ENCODE measurements at places on chromosomes 2 and 18.

- peak; percentile 65 for DNase-seq
Observed at GRCh38 chr2:209472112-209472832, 48.4 kb downstream of the MAP2 start.

GRCh38 chr2:102848366-102848839 lies 86.6 kb downstream of the TMEM182 start:
- DNase-seq = peak; percentile 73

DNA sequence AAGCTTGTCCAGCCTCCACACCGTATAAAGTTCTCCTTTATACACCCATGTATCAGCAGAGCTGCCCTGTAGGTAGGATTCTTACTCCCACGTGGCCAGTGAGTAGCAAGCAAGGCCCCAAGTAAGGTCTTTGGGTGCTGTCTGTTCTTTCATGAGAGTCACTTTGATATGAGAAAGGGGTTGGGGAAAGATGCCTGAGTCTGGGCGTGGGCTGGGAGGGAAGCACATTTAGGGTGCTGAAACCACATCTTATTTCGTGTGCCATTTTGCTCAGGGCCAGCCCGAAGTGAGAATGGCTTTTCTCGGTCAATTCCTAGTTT lies 436 bp upstream of the ITPRIPL1 start:
- no peak for DNase-seq

GRCh38 chr2:133802409-133803039 lies 234.3 kb upstream of the NCKAP5 start:
- DNase-seq = no peak

GRCh38 chr18:56899660-56900059 lies 247.2 kb upstream of the BOD1L2 start:
- DNase-seq = no peak

DNA sequence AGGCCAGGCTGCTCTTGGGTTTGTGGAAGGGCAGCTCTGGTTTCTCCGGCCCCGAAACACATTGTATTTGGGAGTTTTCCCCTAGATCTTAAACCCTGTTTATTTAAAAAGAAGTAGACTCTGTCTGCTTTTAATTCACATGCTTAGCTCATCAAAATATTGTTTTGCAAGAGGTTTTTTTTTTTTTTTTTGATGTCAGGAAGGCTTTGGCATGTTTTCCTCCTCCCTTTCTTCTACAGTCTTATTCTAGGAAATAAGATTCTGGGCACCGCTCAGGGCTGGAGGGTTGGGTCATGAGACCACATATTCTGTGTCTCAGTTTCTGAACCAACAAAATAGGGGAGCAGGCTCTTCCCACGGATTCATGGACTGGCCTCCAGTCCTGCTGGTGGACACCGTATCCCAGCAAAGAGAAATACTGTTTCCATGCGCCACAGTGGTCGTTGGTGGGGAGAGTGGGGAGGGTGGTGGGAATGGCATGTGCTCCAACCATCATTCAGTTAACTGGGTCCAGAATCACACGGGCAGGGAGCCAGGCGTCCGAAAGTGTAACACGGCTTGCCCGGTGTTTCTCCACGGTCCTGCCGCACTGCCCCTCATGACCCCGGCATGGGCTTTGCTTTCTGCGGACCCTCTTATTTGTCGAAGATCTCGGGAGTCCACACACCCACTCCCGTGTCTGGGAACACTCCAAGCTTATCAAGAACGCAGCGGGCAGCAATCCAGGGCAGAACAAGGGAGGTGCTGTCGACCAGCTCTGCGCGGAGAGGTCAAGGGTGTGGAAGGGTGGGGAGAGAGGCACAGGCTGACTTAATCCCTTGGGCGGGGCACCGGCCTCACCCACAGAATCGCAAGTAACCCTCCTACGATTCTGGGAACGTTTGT lies 176.7 kb downstream of the GLI2 start:
- no peak for DNase-seq

GRCh38 chr2:50125246-50125645 lies 906.7 kb downstream of the NRXN1 start:
- peak; percentile 10 for DNase-seq

DNA sequence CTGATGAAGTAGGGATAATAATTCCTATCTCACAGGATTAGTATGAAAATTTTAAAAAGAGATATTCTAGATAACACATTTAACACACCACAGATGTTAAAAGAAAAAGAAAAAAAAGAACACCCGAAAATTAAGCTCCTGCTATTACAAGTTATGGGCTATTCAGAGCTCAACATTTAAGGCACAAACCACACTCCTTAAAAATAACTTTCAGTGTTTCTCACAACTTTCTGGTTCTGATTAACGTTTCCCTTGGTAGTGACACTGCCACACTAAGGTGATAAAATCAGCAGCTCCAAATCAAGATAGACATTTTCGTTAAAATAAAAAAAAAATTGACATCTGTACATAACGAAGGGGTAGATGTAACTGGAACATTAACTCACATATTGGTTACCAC lies 26.9 kb downstream of the ACVR1C start:
- DNase-seq = no peak

DNA sequence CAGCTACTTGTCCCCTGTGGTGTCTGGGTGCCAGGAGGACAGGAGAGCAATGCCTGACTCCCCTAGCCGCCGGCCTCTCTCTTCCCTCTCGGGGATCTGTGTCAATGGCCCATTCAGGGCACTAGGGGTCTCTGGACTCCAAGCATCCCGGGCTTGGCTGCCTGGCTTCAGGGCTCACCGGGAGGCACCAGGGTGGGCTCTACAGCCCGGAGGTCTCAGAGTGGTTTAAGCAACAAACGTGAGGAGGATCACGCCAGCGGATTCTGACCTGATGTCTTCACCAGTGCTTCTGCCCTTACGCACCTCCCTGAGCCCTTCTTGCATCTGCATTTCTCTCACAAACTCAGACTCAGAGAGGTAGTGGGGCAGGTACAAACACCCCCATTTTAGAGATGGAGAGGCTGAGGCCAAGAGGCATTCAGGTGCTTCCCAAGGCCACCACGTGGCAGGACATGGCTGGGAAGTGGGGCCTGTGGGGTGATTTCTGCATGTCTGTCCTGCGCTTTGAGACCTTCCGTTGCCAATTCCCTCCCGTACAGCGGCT lies 243.0 kb downstream of the CELF4 start:
- peak; percentile 34 for DNase-seq

- no peak for DNase-seq
Observed at GRCh38 chr2:198905881-198906612, 551.7 kb downstream of the SATB2 start.

DNA sequence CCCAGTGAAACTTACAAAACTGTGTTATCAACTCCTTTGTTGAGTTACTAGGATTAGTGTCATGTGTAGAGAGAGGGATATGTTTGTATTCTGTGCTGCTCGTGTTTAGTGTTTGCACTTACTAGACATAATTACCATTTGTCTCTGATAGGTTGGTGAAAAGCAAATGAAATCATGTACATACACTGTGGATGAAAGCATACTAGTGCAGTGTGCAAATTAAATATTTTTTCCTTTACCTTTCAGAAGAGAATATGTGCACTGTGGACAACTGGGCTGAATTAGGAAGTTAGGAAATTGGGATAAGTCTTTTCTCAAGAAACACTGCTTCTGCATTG lies 1.2 kb downstream of the KIAA1328 start:
- DNase-seq = no peak

GRCh38 chr2:20447437-20448245 lies 767 bp downstream of the RHOB start:
- DNase-seq = no peak

GRCh38 chr2:85085563-85085962 lies 47.6 kb upstream of the TCF7L1 start:
- no peak for DNase-seq

- no peak for DNase-seq
Observed at GRCh38 chr2:10267551-10268465, 34.9 kb upstream of the HPCAL1 start.
